ENCODE measurements at places on chromosomes 11 and 22.

GRCh38 chr11:15817001-15817400 is 539.3 kb downstream of the SOX6 start:
- H3K4me3 ChIP-seq: no peak overlapping the region
- no peak overlapping the region for H3K27ac ChIP-seq
- no peaks in the 10 kb centered on the region for H3K36me3 ChIP-seq
- H3K27me3 ChIP-seq: no peaks in the 10 kb centered on the region
- DNase-seq: no peak

DNA sequence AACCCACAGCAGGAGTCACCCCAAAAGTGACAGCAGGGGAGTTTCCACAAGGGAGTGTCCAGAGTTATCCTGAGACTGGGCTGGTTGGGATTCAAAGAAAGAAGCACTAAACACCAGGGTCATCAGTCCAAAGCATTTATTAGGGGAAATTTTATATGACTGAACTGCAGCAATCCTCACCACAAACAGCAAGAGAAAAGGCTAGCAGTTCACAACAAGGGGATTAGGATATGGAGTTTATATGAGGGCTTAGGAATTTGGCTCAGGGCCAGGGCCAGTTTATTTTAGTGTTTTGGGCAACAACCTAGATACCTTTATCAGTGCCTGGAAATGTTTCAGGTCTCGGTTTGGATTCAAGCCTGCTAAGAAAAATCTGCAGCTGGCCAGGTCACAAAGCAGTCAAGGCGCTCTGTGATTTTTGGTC is 4.6 kb upstream of the TMEM126A start:
- H3K27me3 ChIP-seq: no peaks in the 10 kb centered on the region
- peaks cover 5% of the 10 kb centered on the region for H3K4me1 ChIP-seq
- H3K36me3 ChIP-seq: no peaks in the 10 kb centered on the region
- H3K27ac ChIP-seq: no peak overlapping the region
- no peak overlapping the region for H3K4me3 ChIP-seq
- no peak for DNase-seq

- H3K4me3 ChIP-seq: no peak overlapping the region
- H3K27ac ChIP-seq: no peak overlapping the region
- no peaks in the 10 kb centered on the region for H3K4me1 ChIP-seq
- H3K27me3 ChIP-seq: no peaks in the 10 kb centered on the region
- no peak for DNase-seq
Observed at GRCh38 chr11:93051186-93051585, 81.7 kb downstream of the MTNR1B start.

DNA sequence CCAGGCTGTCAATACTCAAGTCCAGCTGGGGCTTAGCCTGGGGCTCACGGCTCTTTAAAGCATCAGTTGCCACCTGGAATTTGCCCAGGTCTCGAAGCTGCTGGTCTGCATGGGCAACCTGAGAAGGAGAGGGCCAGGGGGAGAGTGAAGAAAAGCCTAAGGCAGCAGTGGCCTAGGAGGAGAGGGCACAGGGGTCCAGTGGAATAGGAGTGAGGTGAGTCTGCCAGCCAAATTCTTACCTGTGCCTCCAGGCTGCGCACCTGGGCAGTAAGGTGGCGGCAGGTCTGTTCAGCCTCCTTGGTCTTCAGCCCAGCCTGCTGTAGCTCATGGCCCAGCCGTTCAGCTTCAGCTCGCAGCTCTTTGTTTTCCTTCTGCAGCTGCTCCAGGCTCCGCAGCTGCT is 10.0 kb downstream of the IL18BP start:
- H3K4me1 ChIP-seq: peaks cover 17% of the 10 kb centered on the region
- no peaks in the 10 kb centered on the region for H3K27me3 ChIP-seq
- peaks cover 97% of the 10 kb centered on the region for H3K36me3 ChIP-seq
- DNase-seq: no peak
- no peak overlapping the region for H3K27ac ChIP-seq

- H3K27me3 ChIP-seq: no peaks in the 10 kb centered on the region
- no peak for DNase-seq
- no peaks in the 10 kb centered on the region for H3K36me3 ChIP-seq
Observed at GRCh38 chr11:25613451-25613850, 718.5 kb upstream of the ANO3 start.

DNA sequence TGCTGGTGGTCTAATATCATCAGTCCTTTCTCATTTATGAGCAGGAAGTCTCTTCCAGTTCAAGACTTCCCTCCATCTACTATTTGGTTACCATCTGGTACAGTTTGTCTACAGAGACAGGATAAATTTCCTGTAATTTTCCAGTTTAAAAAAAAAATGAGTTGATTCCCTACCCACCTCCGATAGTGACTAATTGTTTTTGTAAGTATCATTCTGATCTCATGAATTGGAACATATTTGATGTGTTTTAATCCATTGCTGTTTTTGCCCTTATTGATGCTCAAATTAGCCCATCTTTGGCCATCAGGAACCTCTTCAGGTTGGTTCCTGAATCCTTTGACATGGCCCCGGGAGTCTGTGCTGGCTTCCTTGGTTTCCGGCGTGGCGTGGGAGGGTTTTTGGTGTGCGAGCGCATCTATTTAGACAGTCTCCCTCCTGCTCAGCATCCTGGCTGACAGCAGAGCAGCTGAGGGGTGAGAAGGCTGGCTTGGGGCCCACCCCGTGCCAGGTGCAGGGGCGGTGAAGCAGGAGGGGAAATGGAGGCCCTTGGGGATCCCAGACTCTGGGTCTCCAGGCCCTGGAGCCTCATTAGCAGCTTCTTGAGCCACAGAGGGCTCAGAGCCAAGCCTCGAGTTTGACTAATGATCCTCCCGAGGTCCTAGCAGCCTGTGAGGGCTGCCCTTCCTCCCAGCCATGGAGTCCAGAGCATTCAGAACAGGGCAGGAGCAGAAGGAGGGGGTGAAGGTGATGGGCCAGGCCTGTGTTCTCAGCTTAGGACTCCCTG is 6.8 kb downstream of the OMP start:
- peaks cover 19% of the 10 kb centered on the region for H3K4me1 ChIP-seq
- H3K27ac ChIP-seq: no peak overlapping the region
- no peaks in the 10 kb centered on the region for H3K36me3 ChIP-seq
- H3K4me3 ChIP-seq: no peak overlapping the region
- DNase-seq: no peak

- H3K4me1 ChIP-seq: peaks cover 75% of the 10 kb centered on the region
- no peak for DNase-seq
- H3K36me3 ChIP-seq: peaks cover 22% of the 10 kb centered on the region
- peak overlapping the region; percentile 96 for H3K27ac ChIP-seq
- H3K4me3 ChIP-seq: peak overlapping the region; percentile 89
Observed at GRCh38 chr11:67441731-67442351, 1.4 kb downstream of the CORO1B start.

DNA sequence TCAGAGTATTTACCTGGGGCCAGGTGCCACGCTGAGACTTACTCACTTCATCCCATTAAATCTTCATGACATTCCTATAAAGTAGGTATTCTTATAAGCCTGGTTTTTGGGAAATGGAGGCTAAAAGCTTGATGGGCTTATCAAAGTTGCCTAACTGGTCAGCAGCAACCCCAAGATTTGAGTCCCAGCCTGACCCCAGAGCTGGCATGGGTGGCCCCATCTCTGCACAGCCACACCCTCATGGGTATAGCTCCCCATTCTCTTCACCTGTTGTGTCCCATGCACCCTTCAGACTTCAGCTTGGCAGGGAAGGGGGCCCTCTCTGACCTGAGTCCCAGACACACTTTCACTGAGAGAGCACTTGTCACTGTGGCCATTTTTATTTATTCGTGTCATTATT is 37.4 kb upstream of the TP53I11 start:
- no peaks in the 10 kb centered on the region for H3K4me1 ChIP-seq
- H3K27me3 ChIP-seq: no peaks in the 10 kb centered on the region
- H3K27ac ChIP-seq: no peak overlapping the region
- H3K4me3 ChIP-seq: no peak overlapping the region

DNA sequence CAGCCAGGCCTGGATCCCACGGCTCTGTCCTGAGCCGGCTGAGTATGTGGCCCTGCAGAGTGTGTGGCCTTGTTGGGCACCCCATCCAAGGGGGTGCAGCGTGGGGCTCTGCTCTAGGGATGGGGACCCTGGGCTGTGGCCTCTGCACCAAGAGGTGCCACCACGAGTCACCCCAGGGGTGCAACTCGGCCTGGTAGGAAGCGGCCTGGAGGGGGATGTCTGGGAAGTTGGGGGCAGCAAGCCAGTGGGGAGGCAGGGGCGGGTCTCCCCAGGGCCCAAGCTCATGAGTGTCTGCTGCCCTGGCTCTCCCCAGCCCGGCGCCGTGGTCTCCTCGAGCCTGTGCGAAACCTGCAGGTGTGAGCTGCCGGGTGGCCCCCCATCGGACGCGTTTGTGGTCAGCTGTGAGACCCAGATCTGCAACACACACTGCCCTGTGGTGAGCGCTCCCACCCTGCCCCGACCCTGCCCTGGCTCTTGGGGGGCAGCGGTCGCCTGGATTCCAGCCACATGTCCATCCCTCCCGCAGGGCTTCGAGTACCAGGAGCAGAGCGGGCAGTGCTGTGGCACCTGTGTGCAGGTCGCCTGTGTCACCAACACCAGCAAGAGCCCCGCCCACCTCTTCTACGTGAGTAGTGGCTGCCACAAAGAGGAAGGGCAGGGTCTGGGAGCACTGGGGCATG is 24.2 kb upstream of the MUC5B start:
- H3K4me1 ChIP-seq: no peaks in the 10 kb centered on the region
- DNase-seq: no peak
- no peak overlapping the region for H3K4me3 ChIP-seq
- no peak overlapping the region for H3K27ac ChIP-seq

DNA sequence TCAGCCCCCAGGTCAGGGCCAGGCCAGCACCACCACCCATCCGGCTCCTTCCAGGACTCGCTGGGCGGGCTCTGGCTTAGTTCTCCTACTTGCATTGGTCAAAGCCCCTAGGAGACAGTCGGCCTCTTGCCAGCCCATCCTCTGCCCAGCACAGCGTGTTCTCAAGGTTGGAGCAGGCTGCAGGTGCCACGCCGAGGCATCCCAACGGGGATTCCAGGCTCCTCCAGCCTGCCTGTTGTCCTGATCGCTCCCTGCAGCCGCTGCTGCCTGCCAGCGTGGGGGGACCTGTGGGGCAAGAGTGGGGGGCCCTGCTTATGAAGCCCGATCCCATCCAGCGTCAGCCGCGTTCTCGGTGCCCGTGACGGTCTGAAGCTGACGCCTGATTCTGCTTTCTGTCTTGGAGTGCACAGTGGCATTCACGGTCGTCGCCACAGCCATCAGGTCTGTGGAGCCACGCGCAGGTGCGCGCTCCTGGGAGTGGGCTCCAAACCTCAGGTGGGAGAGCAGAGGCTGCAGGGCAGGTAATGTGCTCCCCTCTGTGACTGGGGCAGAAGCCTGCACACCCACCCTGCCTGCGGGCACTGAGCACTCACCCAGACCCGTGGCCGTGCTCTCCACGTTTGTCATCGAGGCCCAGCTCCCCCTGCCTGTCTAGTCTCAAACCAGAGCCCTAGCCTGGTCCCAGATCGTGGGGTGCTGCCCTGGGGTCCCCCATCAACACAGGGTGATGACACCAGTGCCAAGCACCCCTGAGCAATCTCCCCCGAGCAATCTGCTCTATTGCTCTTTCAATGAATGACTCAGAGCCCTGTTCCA is 991.6 kb downstream of the BRD1 start:
- no peaks in the 10 kb centered on the region for H3K4me1 ChIP-seq
- no peak overlapping the region for H3K27ac ChIP-seq
- H3K4me3 ChIP-seq: no peak overlapping the region

GRCh38 chr22:24553597-24554312 is 1.2 kb downstream of the GUCD1 start:
- peak overlapping the region; percentile 89 for H3K4me3 ChIP-seq
- H3K4me1 ChIP-seq: peaks cover 72% of the 10 kb centered on the region
- H3K27me3 ChIP-seq: no peaks in the 10 kb centered on the region

DNA sequence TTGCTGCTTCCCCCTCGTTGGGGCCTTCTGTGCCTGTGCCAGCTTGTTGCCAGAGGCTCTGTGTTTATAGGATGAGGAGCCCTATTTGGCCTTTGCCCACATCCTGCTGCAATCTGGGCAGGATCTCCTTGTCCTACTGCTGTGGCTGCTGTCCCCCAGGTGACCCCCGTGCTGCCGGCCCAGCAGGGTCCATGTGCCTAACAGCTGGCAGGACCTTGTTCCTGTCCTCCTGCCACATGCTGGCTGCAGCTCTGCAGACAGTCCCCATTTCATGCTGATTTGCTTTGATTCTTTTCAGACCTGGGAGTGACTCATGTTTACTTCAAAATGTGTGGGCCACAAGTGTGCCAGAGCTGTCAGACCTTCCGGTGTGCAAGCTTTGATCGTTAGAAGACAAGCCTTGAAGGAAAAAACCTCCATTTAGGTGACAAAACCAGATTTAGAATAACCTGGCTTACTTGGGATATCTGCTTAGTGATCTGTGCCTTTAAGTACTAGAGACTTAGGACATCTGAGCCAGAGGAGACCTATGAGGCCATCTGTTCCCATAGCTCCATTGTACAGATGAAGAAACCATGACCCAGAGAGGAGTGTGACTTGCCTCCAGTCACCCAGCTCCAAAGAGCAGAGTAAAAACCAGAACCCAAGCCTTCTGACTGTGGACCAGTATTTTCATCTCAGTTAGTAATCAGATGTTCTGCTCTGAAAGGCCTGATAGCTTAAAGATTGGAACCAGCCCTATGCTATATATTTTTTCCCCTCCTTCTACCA is 11.1 kb downstream of the NAV2 start:
- H3K27ac ChIP-seq: peak overlapping the region; percentile 72
- peaks cover 22% of the 10 kb centered on the region for H3K4me1 ChIP-seq
- DNase-seq: no peak
- H3K27me3 ChIP-seq: no peaks in the 10 kb centered on the region
- H3K4me3 ChIP-seq: no peak overlapping the region
- no peaks in the 10 kb centered on the region for H3K36me3 ChIP-seq

- no peak for DNase-seq
- no peak overlapping the region for H3K4me3 ChIP-seq
- H3K27ac ChIP-seq: no peak overlapping the region
- no peaks in the 10 kb centered on the region for H3K27me3 ChIP-seq
- no peaks in the 10 kb centered on the region for H3K36me3 ChIP-seq
Observed at GRCh38 chr11:61034704-61035525, 63.4 kb downstream of the CD6 start.

- DNase-seq: no peak
- H3K4me3 ChIP-seq: no peak overlapping the region
- H3K27ac ChIP-seq: no peak overlapping the region
- H3K4me1 ChIP-seq: no peaks in the 10 kb centered on the region
- no peaks in the 10 kb centered on the region for H3K36me3 ChIP-seq
- no peaks in the 10 kb centered on the region for H3K27me3 ChIP-seq
Observed at GRCh38 chr11:63738720-63739360, 29.7 kb downstream of the ZFTA start.

- no peaks in the 10 kb centered on the region for H3K36me3 ChIP-seq
- H3K27ac ChIP-seq: no peak overlapping the region
- H3K4me3 ChIP-seq: no peak overlapping the region
- DNase-seq: no peak
Observed at GRCh38 chr11:77379934-77380333, 78.4 kb upstream of the GDPD4 start.

Measured in esophagus squamous epithelium (tissue), 5 donors.